Psoas muscle (tissue), 8 donors: ENCODE measurements at places on chromosomes 2 and 18.

- DNase-seq, result no peak
Measured at GRCh38 chr2:112643488-112643887, 2.3 kb upstream of the SLC20A1 start.

DNA sequence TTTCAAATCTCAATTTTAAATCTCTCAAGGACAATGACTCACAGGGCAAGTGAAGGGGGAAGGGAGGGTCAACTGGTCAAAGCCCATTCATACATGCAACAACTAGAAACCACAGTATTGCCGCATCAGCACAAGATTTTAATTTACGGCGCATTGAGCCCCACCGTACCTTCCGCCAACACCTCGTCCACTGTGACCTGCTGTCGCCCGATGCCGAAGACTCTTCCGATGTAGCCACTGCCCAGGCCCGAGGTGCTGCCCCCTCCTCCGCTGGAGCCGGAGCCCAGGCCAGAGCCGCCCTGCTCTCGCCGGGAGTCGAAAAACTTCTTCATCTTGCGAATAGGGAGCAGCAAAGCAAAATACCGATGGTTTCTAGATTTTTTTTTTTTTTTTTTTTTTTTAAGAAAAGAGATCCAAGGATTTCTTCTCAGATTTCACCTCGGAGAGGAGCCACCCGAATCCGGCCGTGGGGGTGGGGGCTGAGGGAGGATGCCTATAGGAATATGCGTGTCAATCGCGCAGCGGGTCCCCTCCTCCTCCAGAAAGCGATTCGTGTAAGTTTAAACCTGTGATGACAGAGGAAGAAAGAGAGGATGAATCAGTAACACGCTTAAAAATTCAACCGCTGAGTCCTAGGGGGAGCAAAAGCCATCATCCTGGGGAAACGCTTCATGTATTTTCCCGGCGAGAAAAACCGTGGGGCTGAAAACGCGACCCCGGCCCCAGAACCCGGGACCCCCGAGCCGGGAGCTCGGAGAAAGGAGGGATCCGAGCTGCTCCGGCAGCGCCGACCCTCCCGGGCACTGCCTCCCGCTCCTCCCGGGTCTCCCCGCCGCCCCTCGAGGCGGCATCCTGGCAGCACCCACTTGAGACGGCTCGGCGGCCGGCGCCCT, 584 bp downstream of the AAK1 start:
- DNase-seq, result peak; percentile 78

GRCh38 chr2:197208841-197209240, 101.7 kb downstream of the ANKRD44 start:
- no peak for DNase-seq

DNA sequence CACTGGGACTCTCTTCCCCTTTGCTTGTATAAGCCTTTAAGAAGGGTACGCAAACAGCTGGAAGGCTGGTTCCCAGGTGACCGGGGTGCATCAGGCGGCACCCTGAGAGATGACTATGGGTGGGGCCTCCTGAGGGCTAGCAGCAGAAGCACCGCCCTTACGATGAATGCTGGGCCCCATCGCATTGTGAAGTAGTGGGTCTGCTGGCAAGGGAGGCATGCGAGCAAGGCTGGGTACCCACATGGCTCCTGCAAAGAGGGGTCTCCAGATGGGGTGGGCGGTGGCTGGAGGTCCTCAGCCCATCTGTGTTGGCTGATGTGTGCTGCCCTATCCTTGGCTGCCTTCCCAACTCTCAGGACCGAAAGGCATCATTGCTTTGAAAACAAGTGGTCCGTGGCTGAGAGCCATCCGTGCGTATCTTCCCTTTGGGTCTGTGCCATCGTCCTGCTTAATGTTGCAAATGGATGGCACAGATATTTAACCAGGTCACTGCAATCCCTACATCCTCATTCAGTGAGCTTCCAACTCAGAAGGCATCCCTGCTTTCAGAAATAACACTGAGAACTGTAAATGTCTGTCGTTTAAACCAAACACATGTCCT, 83.5 kb upstream of the GPC1 start:
- no peak for DNase-seq

DNA sequence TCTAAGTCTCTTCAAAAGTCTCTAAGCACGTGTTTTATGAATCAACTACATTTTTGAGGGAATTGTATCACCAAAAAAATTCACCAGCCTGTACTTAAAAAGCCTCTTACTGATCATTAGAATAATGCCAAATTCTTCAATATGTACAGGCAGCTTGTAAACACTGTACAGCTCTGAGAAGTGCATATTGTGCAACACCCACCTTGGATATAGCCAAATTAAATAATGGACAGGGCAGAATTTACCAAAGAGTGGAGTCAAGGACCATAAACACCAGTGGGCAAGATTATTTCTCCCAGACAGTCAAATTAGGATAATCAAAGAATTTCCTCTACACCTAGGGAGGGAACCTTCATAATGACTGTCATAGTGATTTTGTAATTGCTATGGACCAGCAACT, 338.2 kb downstream of the NR4A2 start:
- no peak for DNase-seq

DNA sequence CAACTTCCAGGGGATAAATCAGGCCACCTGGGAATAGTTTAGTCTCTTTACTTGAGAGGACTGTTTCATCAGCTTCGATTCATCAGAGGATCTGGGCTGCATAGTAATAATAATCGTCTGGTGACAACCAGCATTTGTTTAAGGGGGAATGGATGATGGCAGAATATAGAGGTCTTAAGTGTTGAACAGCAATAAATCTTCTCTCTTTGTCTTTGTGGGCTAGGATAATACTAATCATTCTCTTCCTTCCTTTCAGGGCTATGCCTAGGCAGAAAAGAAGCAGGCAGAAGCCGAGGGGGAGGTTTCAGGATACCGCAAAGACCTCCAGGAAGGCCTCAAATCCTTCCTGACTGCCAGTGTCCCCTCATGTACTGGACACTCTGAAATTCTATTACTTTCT, 150.4 kb upstream of the GAREM1 start:
- DNase-seq, result no peak
